Cerebellar nuclear complex (tissue), 1 donor: ENCODE measurements at places on chromosomes 16 and 17.

GRCh38 chr17:81641825-81642489, 5.0 kb downstream of the TSPAN10 start:
- no peak for DNase-seq

- no peak for DNase-seq
Measured at GRCh38 chr16:58491-59439, 5.1 kb downstream of the SNRNP25 start.

DNA sequence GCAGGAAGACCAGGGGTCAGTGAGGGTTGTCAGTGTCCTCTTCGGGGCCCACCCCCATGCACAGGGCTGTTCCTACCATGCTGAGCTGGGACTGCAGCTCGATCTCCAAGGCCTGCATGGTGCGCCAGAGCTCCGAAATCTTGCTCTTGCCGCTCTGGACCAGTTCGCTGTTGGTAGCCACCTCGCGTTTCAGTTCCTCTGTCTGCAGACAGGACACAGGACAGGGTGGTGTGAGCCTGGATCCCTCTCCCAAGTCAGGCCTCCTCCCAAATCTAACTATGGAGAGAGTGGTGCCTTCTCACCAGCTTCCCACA, 90.9 kb downstream of the GOSR1 start:
- DNase-seq: no peak

DNA sequence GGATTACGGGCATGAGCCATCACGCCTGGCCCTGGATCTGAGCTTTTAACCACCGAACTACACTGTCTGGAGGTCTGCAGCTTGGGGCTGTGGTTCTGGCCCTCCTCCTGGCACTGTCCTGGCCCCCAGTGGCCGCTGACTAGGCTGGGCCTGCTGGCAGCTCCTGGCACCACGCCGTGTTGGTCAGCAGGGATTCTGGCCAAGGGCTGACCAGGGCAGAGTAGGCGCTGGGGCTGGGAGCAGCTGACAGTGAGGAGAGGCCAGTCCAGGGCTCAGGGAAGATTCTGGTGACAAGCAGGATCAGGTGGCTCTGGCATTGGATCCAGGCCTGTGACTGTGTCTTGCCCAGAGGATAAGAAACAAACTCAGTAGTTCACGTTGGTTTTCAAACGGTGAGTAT, 14.6 kb downstream of the EEF2K start:
- peak; percentile 40 for DNase-seq

GRCh38 chr17:68860941-68861340, 94.3 kb downstream of the ABCA8 start:
- no peak for DNase-seq

GRCh38 chr16:87524407-87524806, 31.6 kb upstream of the ZCCHC14 start:
- no peak for DNase-seq
